Epithelial cell of proximal tubule (primary cell): ENCODE measurements at places on chromosomes 5 and 9. TPM values are rescaled to one million over a fixed set of nuclear protein-coding genes. Genes with fewer than 3 reads are reported as not detected.

- DNase-seq, result no peak
Measured at GRCh38 chr9:98875536-98875935, 68.1 kb downstream of the GALNT12 start.

DNA sequence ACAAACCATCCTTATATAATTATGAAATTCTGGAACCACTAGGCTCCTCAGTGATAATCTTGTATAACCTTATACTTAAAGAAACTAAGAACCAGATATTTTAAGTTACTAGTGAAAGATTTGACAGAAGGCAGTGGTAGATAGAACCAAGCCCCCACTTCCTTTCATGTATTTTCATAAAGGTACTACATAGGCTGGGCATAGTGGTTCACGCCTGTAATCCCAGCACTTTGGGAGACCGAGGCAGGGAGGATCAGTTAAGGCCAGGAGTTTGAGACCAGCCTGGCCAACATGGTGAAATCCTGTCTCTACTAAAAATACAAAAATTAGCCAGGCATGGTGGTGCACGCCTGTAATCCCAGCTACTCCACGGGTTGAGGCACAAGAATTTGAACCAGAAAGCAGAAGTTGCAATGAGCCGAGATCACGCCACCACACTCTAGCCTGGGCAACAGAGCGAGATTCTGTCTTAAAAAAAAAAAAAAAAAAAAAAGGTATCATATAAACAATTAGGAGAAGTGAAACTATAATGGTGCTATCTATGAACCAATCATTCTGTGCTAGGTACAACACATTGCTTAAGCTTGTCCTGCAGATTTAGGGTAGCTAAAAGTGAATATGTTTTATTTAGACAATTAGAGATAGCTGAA lies 27.9 kb upstream of the DTWD2 start:
- DNase-seq, result no peak

- no peak for DNase-seq
Measured at GRCh38 chr9:16879416-16879815, 8.9 kb upstream of the BNC2 start.

DNA sequence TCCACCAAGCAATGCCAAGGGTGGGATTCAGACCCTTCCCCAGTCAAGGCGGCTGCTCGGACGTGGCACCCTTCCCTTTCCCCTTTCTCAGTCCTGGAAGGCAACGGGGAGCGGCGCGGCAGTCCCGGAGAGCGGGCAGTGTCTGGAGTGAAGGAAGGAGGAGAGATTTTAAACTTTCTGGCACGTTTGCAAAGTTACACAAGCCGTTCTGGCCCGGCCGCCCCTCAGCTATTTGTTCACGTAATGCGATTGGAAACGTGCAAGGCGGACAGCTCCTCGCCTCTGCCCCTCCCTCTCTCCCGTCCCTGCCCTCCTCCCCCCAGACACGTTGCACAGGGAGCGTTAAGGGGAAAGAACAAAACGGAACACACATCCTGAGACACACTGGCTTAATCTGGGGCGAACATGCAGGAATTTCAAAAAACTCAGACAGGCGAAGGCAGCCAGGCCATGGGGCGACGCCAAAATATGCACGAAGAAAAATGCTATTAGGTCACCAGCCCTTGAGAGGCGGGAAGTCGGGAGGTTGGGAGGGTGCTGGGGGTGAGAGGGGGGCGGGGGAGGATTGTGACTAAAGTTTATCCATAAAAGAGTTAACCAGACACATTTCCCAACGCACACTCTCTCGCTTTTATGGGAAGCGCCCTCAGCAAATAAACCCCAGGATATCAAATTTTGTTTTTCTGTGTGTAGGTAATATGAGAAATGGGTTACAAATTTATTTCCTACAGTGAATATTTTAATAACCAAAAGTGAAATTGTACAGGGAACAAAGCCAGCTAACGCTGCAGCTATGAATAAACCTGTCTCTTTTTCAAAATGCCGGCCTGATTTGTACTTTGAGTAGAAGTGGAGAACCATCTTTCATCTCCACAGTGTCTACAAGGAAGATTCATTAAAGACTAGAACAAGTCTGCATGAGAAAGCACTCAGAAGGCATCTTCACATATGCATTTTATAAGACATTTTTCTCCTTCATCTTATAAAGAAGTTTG lies at the start of gene LOX:
Gene LOX (minus strand): TSS at position 144 of the 995 bp plus-strand sequence. CDS start 274 bp downstream, outside the sequence.
- no peak for DNase-seq

DNA sequence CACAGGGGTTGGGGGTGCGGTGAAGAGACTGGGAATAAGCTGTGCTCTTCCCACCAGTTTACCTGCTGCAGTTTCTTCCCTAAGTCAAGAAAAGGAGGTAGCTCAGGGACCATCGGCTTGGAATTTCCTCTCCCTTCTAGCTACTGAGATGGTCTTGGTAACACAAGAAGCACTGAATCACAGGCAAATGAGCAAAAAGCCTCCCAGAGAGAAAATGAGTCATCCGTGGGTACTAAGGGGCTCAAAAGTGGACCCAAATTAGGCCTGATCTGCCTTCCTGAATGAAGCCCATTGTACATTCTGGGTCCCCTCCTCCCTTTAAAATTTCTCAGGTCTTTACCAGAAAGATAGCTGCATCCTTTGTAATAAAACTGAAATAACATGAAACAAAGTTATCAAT lies 49.9 kb downstream of the PTPN3 start:
- DNase-seq, result no peak

- DNase-seq, result no peak
Measured at GRCh38 chr5:69202497-69202896, 13.1 kb downstream of the CENPH start.

GRCh38 chr9:91048749-91049148 lies 247.1 kb downstream of the SYK start:
- DNase-seq, result no peak

DNA sequence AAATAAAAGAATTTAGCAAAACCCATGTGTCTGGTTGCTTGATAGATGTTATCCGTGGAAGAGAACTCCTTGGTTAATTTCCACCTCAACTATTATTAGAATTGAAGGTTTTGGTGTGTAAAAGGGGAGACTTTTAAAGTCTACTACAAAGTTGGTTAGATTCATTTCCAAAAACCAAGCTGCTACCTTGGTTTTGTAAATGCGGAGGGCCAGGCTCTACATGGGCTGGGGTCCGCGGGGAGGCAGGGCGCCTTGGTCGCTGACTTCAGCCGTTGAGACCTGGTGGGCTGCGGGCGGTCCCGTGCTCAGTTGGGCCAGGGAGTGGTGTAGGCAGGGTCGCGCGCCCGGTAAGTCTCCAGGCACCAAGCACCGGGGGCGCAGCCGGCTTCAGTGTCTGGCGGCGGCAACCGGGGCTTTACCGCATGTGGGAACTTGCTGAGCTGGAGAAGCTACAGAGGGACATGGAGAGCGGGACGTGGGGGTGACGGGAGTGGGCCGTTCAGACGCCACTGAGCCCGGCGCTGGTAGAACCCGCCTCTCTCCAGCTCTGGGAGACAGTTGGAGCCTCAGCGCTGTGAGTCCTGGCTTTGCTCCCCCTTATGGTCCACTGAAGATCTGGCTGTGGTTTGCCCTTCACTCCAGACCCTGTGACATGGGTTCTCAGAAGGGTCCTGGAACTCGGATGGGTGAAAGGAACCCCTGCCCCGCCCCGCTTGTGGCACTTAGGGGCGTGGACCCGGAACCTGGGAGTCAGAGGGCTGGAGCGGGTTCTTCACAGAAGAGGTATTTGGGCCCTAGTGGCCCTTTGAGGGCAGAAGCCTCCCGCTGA lies 11.8 kb downstream of the NR2F1 start:
- no peak for DNase-seq

PROB1 gene
- total RNA-seq, result 2.7 and 3.1 TPM in 2 replicates

GRCh38 chr5:97618721-97619120 lies 435.7 kb upstream of the RIOK2 start:
- no peak for DNase-seq

DNA sequence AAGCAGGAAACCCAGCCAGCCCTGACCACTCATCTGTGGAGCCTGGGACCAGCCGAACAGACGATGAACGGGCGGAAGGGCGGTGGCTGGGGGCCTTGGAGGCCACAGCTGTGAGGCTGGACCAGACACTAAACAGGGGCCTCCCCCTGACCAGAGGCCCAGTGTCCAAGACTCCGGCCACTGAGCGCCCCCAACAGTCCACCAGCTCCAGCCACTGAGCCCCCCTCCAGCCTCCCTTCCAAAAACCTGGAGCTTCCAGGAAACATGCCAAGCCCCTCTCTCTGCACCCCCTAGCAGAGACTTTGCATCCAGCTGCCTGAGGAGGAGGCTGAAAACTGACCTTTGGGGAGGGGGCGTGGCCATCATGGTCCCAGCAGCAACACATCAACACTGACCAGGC lies 23.2 kb downstream of the CNTFR start:
- DNase-seq, result no peak

PSAT1 gene
- total RNA-seq, result 46.1 and 155 TPM in 2 replicates

DNA sequence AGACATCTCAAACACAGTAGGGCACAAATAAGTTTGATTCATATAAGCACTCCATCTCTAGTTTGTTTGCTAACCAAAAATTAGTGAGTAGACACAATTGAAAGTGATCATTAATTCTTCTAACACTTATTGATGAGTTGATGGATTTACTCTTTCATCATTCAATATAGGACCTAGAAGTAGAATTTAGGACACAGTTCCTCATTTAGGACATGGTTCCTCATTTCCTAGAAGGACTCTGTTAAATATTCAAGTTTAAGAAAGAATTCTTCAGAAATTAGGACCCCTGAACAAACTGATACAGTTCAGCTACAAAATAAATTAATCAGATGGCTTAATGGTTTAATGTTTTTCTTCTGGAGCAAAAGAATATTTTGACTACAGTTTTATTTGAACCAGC lies 143.5 kb upstream of the PRR16 start:
- no peak for DNase-seq
